HTR-8/SVneo (cell line): ENCODE measurements at places on chromosomes 6 and 20.

- peak; percentile 75 for DNase-seq
These were observed 13.6 kb downstream of the STMND1 start for GRCh38 chr6:17115251-17116116.

DNA sequence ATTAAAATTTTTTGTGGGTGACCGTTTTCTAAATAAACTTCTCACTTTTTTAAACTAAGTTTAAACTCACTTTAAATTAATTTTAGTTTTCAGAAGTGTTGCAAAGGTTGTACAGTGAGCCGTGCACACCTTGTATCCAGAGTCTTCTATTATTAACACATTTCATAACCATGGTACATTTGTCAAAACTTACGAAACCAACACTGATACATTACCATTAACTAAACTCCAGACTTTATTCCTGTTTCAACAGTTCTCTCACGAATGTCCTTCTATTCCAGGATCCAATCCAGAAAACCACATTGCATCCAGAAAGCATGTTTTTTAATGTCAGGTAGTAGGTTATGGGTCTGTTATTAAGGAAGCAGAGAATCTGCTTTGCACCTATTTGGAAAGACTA, 319.9 kb downstream of the CBLN4 start:
- no peak for DNase-seq

DNA sequence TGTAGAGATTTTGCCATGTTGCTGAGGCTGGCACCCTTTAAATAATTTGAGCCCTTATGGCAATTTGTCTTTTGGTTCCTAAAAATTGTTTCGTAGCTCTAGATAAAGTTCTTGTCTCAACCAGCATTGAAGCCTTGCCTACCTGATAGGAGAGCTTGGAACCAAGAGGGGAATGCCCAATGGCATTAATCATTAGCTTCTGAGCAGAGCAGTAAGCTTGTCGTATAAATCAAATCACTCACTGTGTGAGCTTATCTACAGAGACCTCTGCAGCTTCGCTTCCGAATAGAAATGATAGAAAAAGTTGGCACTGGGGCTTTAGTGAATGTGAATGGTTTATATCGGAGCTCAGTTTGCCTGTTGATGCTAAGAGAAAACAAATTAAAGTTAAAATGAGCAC, 10.7 kb downstream of the ANKRD6 start:
- DNase-seq = no peak

GRCh38 chr20:34907616-34908469, 31.4 kb downstream of the ACSS2 start:
- DNase-seq = peak; percentile 89

GRCh38 chr20:53844259-53844658, 226.1 kb downstream of the BCAS1 start:
- DNase-seq = no peak

- DNase-seq = no peak
These were observed 29.9 kb upstream of the BACH2 start for GRCh38 chr6:90326404-90327057.

DNA sequence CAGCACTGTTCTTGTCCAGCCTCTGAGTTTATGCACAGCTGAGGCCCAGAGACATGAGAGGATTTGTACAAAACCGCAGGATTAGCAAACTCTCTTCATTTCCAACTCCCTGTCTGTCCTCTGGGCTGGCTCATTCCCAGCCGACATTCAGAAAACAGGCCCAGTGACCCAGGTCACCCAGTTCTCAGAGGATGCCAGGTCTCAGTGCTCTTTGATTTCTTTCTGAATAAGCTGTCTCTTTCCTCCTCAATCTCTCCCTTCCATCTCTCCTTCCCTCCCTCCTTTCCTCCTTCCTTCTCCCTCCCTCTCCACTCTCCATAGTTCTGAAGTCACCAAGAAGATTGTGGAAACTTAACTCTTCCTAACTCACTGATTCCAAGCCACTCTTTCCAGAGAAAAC, 372.7 kb upstream of the SULF2 start:
- DNase-seq = no peak

DNA sequence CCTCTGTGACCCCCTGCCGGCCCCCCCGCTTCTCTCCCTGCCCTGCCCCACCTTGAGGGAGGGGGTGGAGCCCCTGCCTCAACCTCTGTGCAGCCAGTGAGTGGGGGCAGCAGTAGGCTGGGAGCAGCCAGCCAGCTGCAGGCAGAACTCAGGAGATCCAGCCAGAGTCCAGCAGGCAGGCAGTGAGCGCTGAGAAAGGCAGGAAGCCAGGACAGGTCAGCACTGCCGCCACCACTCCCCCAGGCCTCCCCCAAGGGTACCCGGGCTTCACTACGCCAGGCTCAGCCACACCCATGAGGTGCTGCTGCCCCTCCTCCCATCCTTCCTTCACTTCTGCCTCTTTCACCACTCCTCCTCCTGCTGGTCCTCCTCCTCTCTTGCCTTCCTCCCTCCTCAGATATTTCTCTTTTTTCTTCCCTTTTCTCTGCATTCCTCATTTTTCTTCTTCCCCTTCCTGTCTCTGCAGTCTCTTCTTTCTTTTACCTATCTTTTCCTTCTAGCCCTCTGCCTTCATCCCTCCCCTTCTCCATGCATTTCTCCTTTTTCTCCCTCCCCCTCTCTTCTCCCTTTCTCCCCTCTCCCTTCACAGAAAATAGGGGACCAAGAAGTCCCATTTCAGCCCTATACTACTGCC, 11.5 kb downstream of the TMEM63B start:
- no peak for DNase-seq

GRCh38 chr20:43960231-43960630, 45.6 kb downstream of the TOX2 start:
- DNase-seq = no peak

GRCh38 chr6:125453516-125453915, 151.7 kb upstream of the HDDC2 start:
- DNase-seq = no peak

GRCh38 chr20:46394872-46395760, 11.3 kb downstream of the ELMO2 start:
- DNase-seq = no peak

DNA sequence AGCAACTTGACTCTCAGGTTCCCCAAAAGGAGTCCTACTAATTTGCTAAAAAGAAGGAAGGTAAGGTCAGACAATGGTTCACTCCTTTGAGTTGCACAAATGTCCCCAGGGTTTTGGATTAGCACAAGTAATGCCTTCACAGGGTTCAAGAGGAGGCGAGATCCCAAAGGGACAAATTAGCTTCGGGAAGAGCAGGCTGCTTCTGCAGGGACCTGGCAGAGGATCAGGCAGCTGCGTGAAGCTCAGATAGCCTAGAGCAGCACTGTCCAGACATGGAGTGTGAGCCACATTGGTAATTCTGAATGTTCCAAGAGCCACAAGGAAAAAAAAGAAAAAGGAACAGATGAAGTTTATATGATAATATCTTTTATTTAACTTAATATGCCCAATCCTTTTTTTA, 115.4 kb downstream of the CFAP61 start:
- DNase-seq = no peak

DNA sequence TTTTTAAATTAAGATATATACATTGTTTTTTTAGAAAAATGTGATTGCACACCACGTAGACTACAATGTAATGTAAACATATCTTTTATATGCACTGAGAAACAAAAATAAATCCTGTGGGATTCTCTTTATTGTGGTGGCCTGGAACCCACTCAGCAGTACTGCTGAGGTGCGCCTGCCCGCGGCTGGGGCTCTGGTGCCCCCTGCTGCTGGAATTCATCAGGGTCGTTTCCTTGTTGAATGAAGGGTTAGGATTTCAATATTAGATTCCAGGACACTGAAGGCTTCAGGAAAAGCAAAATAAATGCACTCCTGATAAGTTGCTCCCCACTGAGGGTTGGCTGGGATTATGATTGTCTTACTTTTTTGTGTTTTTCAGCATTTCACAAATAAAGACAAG, 175.8 kb upstream of the GGTLC1 start:
- DNase-seq = peak; percentile 23

GRCh38 chr6:41318654-41319565, 16.5 kb upstream of the NCR2 start:
- DNase-seq = peak; percentile 84

GRCh38 chr20:59305908-59306655, 5.7 kb downstream of the EDN3 start:
- DNase-seq = no peak

- peak; percentile 33 for DNase-seq
These were observed 26.7 kb downstream of the SAYSD1 start for GRCh38 chr6:39088331-39088730.

GRCh38 chr6:120108061-120108795, 758.7 kb upstream of the MAN1A1 start:
- no peak for DNase-seq

GRCh38 chr20:34708621-34709043, 4.5 kb downstream of the TP53INP2 start:
- DNase-seq = no peak

GRCh38 chr6:73854998-73855718, 159.2 kb downstream of the CD109 start:
- peak; percentile 26 for DNase-seq

DNA sequence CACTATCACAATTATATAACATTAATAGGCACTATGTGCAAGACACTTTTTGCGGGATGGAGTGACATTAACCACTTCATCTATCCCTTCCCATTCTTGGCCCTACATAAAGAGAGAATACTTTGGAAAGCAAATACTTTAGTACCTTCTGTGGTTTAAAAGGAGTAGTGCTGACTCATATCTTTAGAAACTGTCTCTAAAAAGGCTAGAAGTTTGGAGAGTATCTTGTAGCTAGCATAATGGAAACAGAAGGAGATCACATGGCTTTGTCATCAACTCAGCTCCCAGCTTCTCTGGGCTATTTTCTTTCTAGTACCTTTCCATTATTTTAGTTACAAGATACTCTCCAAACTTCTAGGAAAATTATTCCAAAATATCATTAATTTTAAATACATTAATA, 157.5 kb downstream of the ADGRG6 start:
- no peak for DNase-seq

DNA sequence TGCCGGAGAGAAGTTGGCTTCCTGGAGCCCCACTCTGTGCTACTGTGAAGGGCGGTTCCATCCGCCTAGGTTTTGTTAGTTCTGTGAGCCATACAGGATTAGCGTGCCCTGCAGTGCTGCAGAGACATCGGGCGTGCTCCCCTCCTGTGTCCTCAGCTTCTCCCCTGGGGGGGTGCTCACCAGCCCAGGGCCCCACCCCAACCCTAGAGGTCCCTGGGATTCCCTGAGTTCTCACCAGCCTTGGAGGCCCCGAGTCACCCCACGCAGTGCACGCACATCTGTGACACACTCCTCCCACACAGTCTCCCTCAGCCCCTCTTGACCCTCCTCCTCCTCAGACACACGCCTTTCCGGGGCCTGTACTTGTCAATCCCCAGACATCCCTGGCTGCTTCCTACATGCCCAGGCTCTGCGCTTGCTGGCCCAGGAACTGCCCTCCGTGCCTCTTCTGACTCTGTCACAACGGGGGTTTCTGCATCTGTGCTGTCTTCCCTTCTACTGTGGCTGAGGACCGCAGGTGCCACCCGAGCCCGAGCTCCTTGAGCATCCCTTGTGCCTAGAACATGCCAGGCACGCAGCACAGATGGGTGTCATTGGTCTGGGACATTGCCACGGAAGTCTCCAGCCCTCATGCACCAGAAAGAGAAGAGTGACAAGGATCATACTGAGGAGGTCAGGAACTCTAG, 123.2 kb upstream of the RPS6KA2 start:
- no peak for DNase-seq

- DNase-seq = no peak
These were observed 144.8 kb downstream of the DTNBP1 start for GRCh38 chr6:15518057-15518456.
